Anterior cingulate cortex (tissue), 58 donors: ENCODE measurements at places on chromosomes 4 and X.

GRCh38 chrX:14194711-14195110 lies 165.0 kb upstream of the GEMIN8 start:
- no peak for DNase-seq

DNA sequence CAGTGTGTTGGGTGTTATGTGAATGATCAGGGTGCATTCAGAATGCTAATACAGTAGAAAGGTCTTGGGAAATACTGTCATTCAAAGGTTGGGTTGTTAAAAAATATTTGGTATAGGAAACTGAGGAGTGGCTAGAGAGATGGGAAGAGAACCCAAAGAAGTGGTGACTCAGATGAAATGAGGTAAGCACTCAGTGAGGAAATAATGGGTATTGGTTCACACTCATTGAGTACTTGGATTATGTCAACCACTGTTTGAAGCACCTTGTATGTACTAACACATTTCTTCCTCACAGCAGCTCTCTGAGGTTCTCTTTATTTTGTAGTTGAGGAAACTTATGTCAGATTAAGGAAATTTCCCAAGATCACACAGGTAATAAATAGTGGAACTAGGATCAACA lies 40.8 kb upstream of the NUDT6 start:
- no peak for DNase-seq

- DNase-seq = no peak
Observed at GRCh38 chr4:44558031-44558605, 93.3 kb downstream of the YIPF7 start.

DNA sequence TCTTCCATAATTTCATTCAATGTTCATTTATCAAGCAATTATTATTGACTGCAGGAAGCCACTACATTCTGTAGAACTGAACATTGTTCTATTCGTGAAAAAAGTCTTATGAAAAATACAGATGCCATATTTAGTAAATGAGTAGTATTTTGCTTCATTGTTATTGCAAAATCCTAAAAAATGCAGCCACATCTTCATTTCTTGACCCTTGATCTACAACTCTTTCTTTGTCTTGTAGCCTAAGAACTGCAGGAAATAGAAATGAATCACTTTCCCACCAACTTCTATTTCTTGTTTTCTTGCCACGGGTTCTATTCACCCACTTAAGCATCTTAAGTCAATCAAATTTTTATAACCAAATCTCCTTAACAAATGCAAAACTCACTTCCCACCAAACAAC lies 63.3 kb downstream of the KCNIP4 start:
- DNase-seq = no peak

- no peak for DNase-seq
Observed at GRCh38 chr4:81504112-81505003, 32.7 kb upstream of the RASGEF1B start.

DNA sequence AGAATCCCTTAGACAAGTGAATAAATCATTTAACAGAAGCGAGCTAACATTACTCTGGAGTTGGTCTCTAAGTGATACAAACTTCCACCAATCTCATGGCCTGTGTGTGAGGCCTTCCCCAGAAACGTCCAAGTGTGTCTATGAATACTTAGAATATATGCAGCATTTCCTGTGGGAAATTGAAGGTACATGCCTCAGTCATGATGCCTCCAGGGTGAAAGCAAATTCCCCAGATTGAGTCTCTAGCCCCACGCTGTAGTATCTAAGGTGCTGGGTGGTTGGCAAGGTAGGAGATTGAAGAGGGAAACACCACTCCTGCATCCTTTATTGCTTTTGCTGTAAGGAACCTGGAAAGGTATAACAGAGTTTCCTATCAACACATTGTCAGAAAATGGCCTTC lies 113.8 kb downstream of the IL13RA2 start:
- no peak for DNase-seq

DNA sequence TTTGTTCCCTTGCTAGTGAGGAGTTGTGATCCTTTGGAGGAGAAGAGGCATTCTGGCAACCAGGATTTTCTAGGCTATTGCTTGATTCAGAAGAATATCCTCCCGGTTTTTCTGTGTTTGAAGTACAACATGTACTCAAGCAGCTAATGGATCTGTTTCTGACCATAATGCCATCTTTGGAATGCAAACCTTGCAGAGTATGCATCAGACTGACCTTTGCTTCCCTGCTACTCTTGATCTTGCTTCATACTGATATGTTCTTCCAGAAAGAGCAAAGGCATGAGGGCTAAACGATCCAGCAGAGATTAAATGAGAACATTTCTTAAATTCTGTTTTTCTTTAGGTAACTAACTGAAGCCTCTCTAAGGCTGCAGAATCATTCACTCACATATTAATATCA lies 265.4 kb upstream of the SLC7A11 start:
- no peak for DNase-seq

- DNase-seq = no peak
Observed at GRCh38 chrX:143634309-143634662, 1.6 kb downstream of the SLITRK4 start.

DNA sequence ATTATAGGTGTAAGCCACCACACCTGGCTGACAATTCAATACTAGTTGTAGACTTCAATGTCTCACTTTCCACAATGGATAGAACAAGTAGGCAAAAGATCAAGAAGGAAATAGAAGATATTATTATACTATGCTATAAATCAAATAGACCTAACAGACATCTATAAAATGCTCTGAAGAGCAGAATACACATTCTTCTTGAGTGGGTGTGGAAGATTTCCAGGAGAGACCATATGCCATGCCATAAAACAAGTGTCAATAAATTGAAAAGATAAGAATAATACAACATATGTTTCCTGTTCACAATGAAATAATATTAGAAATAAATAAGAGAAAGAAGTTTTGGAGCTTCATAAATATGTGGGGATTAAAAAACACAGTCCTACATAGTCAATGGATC lies 179.3 kb upstream of the AMOT start:
- DNase-seq = no peak

DNA sequence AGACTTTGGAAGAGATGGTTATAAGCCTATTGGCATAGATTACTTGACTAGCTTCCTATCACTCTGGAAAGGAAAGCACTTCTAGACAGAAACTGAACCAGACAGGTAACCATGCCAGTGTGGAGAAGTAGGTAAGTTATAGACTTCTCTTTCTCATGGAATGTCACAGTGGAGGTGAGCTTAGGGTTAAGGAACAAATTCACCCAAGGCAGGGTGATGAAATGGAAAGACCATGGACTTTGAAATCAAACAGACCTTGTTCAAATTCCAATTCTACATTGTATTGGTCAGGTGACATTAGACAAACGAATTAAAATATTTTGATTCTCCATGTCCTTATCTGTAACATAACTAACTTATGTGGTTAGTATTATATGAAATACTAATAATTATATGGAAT lies 7.7 kb upstream of the RAP1GDS1 start:
- no peak for DNase-seq

DNA sequence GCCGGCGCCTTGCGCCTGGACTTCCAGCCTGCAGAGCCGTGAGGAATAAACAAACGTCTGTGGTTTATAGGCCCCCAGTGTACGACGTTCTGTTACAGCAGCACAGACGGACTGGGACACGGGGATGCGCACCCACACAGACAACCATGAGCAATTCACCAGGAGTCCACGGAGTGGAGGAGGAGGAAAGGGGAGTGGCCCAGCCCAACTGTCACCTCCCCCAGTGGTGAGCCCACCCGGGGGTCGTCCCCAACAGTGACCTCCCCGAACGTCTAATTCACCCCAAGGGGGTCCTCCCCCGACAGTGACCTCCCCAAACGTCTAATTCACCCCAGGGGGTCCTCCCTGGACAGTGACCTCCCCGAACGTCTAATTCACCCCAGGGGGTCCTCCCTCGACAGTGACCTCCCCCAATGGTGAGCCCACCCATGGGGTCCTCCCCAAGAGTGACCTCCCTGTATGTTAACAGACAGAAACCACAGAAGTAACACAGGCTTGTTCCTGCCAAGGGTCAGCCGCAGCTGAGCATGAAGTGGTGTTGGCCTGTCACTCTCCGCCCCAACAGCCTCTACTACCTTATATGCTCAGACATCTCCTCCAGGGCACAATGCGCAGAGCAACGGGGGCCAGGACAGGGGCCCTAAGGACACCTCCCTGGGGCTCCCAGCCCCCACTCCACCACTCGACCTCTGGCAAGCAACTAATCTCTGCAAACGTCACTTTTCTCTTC lies 6.2 kb downstream of the GAK start:
- DNase-seq = no peak

- no peak for DNase-seq
Observed at GRCh38 chrX:129932821-129933321, 26.9 kb downstream of the UTP14A start.

- no peak for DNase-seq
Observed at GRCh38 chr4:5477613-5478012, 230.7 kb downstream of the EVC2 start.

DNA sequence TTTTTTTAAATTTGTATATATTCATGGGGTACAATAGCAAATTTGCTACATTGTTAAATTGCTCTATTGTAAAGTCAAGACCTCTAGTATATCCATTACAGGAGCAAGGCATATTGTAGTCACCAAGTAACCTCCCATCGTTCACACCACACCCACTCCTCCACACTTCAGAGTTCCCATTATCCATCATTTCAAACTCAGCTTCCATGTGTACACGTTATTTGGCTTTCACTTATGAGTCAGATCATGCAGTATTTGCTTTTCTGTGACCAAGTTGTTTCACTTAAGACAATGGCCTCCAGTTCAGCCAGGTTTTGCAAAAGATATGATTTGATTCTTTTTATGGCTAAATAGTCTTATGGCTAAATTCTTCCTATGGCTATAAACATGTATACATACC lies 2614.2 kb downstream of the PCDH7 start:
- DNase-seq = no peak

- no peak for DNase-seq
Observed at GRCh38 chrX:97330151-97330550, 446.4 kb downstream of the RPA4 start.

GRCh38 chr4:6105311-6105911 lies 87.2 kb upstream of the C4orf50 start:
- DNase-seq = no peak

- no peak for DNase-seq
Observed at GRCh38 chrX:119638725-119639471, 32.7 kb upstream of the NKRF start.

- no peak for DNase-seq
Observed at GRCh38 chr4:140944572-140944971, 188.4 kb upstream of the TBC1D9 start.

DNA sequence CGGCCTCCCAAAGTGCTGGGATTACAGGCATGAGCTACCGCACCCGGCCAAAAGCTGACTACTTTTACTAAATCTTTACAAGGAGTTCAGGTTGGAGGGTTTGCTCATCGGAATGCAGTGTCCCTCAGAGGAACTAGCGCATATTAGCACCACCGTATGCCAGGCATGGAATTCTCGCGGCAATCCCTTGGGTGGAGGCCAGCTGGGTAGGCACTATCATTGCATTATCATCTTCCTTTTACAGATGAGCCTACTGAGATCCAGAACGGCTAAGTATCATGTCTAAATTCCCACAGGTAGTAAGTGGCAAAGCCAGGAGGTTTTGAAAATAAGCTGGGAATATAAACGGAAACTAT lies 6.1 kb upstream of the CXorf66 start:
- DNase-seq = no peak

DNA sequence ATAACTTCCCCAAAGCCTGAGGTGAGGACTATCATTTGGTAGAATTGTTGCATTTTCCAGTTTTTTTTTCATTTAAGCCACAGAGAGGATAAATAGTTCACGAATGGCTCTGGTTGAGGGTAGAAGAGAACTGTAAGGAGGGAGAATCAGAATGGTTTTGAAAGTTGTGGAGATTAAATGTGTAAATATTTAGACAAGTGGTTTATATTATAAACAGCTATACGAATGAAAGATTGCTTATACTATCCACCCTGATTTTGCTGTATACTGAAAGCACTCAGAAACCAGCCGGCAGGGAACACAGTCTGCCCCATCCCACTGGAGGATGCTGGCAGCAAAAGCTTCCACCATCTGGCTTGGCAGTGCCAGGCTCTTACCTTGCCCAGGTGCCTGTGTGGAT lies 341.1 kb downstream of the RAPGEF2 start:
- DNase-seq = no peak

- no peak for DNase-seq
Observed at GRCh38 chr4:123674762-123675465, 278.3 kb downstream of the SPRY1 start.

GRCh38 chr4:81642543-81642942 lies 170.8 kb upstream of the RASGEF1B start:
- DNase-seq = no peak

DNA sequence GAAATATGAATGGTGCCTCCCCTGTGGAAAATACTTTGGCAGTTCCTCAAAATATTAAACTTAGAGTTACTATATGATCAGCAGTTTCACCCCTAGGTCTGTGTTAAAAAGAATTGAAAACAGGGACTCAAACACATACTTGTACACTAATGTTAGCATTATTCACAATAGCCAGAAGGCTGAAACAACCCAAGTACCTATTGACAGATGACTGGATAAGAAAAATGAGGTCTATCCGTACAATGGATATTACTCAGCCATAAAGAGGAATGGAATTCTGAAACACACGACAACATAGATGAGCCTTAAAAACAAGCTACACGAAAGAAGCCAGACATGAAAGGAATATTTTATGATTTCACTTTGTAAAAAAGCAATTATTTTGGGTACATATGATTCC lies 54.9 kb downstream of the PGRMC2 start:
- DNase-seq = no peak

DNA sequence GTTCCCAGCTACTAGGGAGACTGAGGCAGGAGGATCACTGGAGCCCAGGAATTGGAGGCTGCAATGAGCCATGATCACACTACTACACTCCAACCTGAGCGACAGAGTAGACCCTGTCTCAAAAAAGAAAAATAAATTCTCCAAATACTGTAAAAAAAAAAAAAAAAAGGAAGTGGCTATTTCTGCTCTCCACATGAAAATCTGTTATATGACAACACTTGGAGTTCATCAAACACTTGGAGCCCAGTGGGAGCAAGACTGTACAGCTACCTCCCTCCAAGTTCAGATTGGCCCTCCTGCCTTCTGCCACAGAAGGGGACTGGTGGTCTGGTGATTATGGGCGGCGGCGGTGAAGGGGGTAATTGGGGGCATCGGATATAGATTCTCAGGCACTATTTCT lies 9.0 kb upstream of the CLDN34 start:
- no peak for DNase-seq

DNA sequence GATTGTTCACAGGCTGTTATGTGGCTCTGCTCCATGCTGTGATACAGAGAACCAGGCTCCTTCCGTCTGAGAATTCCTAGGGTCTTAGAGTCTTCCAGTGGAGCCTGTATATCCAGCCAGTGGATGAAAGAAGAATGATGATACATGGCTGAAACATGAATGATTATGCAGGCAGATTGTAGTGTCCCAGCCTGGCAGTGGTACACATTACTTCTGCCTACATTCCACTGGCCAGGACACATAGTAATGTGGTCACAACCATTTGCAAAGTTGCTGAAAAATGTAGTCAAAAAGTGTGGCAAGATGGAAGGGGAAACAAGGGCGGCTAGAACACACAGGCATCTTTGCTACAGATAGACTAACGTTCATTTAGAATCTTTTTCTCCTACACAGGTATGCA lies 4.5 kb upstream of the GBA3 start:
- DNase-seq = no peak
